Posterior vena cava (tissue), 2 donors: ENCODE measurements at places on chromosomes 1 and 21. TPM values are rescaled to one million over a fixed set of nuclear protein-coding genes. Genes with fewer than 3 reads are reported as not detected.

Gene RXFP4
- total RNA-seq: not detected

DNA sequence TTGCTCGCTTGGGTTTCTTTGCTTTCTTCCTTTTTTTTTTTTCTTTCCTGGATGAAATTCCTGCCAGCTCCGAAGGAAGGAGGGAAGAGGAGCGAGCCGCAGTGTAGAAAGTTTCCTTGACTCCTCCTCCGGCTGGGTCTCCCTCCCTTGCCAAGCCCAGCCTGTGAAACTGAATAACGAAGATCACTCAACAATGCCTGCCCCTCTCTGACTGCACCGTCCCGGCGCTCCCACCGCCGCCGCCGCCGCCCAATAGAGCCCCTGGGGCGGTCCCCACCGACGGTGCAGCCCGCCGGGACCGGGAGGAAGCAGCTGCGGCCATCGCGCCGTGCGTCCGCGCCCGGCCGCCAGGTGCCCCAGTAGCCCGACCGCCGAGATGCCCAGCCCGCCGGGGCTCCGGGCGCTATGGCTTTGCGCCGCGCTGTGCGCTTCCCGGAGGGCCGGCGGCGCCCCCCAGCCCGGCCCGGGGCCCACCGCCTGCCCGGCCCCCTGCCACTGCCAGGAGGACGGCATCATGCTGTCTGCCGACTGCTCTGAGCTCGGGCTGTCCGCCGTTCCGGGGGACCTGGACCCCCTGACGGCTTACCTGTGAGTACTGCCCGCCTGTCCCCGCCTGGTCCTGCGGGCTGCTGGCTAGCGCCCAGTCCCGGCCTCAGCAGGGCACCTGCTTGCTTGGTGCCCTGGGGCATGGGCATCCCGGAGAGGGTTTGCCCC is at the start of gene LGR6:
LGR6 (plus strand) TSS at position 186 of the 714 bp plus-strand sequence; CDS start at position 377, 191 bp downstream.
- no peak for DNase-seq

Gene IL20
- total RNA-seq: not detected

Gene LCE1C
- not detected for total RNA-seq

GRCh38 chr1:246319083-246319714 is 187.9 kb downstream of the SMYD3 start:
- DNase-seq: no peak

GRCh38 chr21:29630441-29630840 is 309.4 kb downstream of the GRIK1 start:
- DNase-seq: no peak

GRCh38 chr21:34126269-34126668 is 52.9 kb downstream of the MRPS6 start:
- DNase-seq: no peak

GRCh38 chr1:190935925-190936324 is 458.3 kb upstream of the BRINP3 start:
- DNase-seq: no peak

Gene LCE1D
- not detected for total RNA-seq

- no peak for DNase-seq
Observed at GRCh38 chr1:212228076-212228475, 57.1 kb upstream of the PPP2R5A start.

- DNase-seq: peak; percentile 31
Observed at GRCh38 chr1:226902601-226903000, 32.2 kb downstream of the PSEN2 start.

DNA sequence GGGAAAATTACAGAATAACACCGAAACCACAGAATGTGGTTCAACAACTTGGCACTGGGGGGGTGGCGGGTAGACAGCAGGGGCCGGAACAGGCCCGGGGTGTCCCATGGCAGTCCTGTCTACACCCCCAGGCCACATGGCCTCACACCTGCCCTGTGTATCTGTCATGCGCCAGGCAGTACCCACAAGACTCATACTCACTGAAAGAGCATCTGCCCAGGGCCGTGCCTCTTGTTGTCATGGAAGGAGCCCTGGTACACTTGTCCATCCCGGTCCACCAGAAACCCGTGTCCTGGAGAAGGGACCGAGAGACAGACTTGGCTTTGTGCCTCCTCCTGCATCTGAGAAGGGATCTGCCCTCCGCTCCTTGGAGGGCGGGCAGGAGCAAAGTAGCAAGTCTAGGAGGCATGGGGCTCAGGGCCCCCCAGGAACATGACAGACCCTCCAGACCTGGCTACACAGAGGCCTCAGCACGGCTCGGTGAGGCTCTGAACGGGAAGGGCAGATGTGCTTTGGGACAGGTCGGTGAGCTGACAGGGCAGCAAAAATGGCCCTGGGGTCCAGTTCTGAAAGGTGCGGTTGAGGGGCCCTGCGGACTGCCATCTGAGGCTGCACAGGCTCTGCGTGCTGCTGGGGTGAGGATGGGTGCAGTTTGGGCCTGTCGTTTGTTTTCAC is 5.6 kb downstream of the MORN1 start:
- peak; percentile 75 for DNase-seq

DNA sequence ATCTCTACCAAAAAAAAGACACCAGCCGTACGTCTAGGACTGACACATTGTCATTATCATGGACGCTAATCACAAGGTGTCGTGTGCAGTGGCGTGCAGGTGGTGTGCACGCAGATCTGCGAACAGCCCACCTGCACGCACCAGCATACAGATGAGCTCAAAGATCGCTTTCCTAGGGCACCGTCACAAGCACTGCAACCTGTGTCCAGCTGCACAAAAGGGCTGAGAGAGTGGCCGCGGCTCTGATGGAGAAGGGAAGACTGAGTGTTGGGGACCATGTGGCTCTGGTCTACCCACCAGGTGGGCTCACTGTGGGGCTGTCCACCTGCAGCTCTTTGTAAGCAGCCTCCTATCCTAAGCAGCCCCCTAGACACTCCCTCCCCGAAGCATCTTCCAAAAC is 50.9 kb downstream of the S100B start:
- DNase-seq: no peak

Gene JAM2
- total RNA-seq: 18.9 TPM

- no peak for DNase-seq
Observed at GRCh38 chr1:94676686-94677085, 135.1 kb upstream of the F3 start.

Gene GREM2
- total RNA-seq: 4.9 TPM

GRCh38 chr1:151009206-151009587 is 948 bp downstream of the PRUNE1 start:
- DNase-seq: peak; percentile 37

Gene HMGCS2
- total RNA-seq: not detected

- no peak for DNase-seq
Observed at GRCh38 chr1:23344987-23345472, 946 bp upstream of the HNRNPR start.

Gene ATPAF1
- total RNA-seq: 26.7 TPM

- DNase-seq: no peak
Observed at GRCh38 chr1:49854741-49855140, 169.0 kb downstream of the AGBL4 start.

Gene CTSE
- total RNA-seq: not detected

GRCh38 chr1:219294251-219294650 is 120.6 kb downstream of the LYPLAL1 start:
- no peak for DNase-seq

Gene MEX3A
- total RNA-seq: 0.23 TPM

GRCh38 chr1:15935056-15935950 is 40.6 kb downstream of the ZBTB17 start:
- peak; percentile 72 for DNase-seq

Gene NCMAP
- not detected for total RNA-seq

Gene KISS1
- not detected for total RNA-seq

Gene C1QC
- total RNA-seq: 124 TPM
